ENCODE measurements at places on chromosomes 4 and X.
A peak's percentile ranks its signal among the peaks of the same experiment; 100 is the strongest.

- DNase-seq = no peak
These were observed 150.4 kb downstream of the SOWAHB start for GRCh38 chr4:76747563-76747962.

GRCh38 chrX:49165901-49166881 lies 3.6 kb downstream of the MAGIX start:
- peak; percentile 79 for DNase-seq

DNA sequence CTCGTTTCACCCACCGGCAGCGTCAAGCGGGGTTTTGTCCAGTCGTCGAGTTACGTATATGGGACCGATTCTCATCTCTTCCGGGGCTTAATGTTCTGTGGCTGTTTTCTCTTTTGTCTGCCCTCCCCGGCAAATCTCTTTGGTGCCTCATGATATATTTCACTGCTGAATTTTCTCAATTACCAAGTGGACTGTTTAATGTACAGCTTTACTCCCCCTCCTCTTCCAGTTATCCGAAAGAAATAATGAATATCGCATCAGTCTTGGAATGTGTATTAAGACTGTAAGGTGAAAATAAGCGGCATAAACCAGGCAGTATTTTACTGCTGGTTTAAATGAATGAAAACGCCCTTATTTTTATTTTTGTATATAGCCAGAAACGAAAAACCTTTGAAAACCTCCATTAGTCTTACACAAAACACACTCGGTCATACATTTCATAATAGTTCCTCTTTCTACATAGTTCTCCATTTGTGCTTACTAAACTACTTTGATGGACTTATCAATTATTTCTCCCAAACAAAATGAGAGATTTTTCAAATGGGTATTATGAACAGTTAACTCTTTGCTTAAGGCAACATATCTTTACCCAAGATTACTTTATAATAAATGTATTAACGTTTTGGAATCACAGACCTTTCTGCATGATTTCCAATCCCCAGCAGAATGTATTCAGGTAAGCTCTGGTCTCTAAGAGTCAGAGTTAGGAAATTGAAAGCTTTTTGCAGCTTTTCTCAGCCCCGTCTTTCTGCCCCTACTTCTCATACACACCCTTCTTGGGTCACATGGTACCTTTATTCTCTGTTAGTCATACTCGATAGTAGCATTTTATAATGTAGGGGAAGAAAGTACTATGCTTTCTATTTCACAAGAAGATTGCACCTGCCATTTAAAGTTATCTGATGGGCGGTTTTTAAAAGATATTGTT lies 979 bp downstream of the RP2 start:
- DNase-seq = no peak

- no peak for DNase-seq
These were observed 117.0 kb upstream of the SLC4A4 start for GRCh38 chr4:71221510-71222466.

GRCh38 chrX:32877592-32877991 lies 333.8 kb downstream of the DMD start:
- DNase-seq = no peak

- no peak for DNase-seq
These were observed 2.3 kb downstream of the IKBKG start for GRCh38 chrX:154549766-154550165.

DNA sequence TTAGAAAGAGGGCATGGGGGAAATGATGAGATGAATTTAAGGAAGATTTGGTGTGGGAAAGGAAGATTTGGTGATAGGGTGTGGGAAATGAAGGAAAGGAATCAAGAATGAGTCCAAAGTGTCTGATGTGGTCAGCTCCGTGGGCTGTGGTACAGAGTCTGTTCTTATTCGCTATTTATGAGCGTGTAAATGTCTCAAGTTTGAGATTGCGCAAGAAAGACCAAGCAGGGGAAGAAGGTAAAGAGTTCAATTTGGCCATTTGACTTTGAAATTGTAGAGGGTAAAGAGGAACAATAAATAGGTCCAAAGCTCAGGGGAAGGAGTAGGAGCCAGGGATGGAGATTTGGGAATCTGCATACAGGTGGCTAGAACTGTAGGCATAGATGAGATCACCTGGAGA lies 11.3 kb upstream of the SMS start:
- DNase-seq = no peak

- no peak for DNase-seq
These were observed 12.7 kb downstream of the STEEP1 start for GRCh38 chrX:119552508-119552907.

GRCh38 chrX:64352081-64352480 lies 43.2 kb downstream of the MTMR8 start:
- no peak for DNase-seq

DNA sequence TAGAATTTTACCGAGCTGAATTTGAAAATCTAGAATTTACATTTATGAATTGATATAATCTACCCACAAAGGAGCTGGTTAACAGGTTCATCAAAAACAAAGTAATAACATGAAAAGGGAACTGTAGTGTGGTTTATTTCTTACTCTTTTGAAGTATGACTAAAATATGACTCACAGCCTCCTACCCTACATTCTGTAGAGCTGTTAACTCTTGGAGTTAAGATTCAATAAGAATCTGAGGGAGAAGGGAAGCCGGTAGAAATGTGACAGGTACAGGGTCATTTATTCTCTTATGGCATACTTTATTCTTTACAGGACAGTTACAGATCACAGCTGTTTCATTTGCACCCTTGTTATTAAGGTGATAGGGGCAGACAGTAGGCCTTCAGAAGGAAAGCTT lies 132.2 kb upstream of the FAM47B start:
- no peak for DNase-seq

GRCh38 chrX:9352694-9353411 lies 112.0 kb upstream of the TBL1X start:
- DNase-seq = peak; percentile 53

- no peak for DNase-seq
These were observed 17.0 kb upstream of the UGT2B17 start for GRCh38 chr4:68593112-68593511.

DNA sequence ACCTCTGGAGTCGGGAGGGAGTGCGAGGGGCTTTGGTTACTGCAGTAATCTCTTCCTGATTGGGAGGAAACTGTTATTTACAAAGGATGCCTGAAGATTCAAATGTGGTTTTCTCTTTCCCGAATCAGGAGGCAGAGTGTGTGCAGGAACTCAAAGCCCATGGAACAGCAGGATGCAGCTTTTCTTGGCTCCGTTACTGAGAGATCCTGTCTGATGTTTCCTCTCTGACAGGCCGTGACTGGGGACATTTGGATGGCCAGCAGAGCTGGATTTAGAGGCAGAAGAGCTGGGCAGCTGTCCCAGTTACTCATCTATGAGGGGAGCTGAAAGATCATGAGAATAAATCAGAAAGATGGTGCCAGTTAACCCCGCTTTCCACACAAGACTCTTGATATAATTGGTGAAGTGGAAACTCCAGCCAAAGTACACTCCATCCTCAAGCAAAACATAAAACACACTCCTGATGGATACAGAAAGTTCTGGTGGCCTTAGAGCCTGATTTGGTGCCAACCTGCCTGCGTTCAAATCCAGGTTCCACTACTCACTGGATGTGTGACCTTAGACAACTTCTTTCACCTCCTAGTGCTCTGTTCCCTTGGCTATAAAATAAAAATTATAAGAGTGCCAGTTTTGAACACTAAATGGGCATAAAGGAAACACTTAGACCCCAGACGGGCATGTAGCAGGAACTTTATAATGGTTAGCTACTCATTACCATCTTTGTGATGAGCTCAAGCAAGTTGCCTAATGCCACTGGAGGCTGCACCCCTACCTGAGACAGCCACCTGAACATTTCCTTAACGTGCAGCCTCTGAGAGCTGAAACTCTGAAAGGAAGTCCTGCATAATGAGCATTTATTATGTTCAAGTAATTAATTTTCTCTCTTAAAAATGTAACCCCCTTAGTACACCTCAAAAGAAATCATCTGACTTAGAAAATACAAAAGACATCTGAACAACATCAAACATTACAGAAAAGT lies 349.0 kb upstream of the GATB start:
- DNase-seq = no peak

GRCh38 chrX:75746891-75747639 lies 38.0 kb downstream of the MAGEE2 start:
- peak; percentile 25 for DNase-seq

- DNase-seq = no peak
These were observed 918 bp downstream of the IGSF1 start for GRCh38 chrX:131288188-131288587.

DNA sequence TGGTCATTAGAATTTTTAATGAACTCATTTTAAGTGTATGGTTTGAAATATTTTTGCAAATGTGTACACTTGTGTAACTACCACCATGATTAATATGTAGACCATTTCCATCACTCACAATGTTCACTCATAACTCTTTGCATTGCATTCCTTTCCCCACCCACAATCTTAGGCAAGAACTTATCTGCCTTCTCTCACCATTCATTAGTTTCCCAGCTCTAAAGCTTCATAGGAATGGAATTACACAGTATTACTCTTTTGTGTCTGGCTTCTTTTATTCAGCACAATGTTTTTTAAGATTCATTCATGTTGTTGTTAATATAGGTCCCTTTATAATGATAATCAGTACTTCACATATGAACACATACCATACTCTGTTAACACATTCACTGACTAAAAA lies 106.1 kb downstream of the ARAP2 start:
- no peak for DNase-seq

GRCh38 chr4:172018358-172018757 lies 205.2 kb downstream of the GALNTL6 start:
- no peak for DNase-seq

GRCh38 chrX:71652405-71652804 lies 14.9 kb upstream of the LOC101059915 start:
- DNase-seq = peak; percentile 68
